ENCODE measurements at places on chromosomes 2 and 18. TPM values are rescaled to one million over a fixed set of nuclear protein-coding genes. Genes with fewer than 3 reads are reported as not detected.
A peak's percentile ranks its signal among the peaks of the same experiment; 100 is the strongest.

DNA sequence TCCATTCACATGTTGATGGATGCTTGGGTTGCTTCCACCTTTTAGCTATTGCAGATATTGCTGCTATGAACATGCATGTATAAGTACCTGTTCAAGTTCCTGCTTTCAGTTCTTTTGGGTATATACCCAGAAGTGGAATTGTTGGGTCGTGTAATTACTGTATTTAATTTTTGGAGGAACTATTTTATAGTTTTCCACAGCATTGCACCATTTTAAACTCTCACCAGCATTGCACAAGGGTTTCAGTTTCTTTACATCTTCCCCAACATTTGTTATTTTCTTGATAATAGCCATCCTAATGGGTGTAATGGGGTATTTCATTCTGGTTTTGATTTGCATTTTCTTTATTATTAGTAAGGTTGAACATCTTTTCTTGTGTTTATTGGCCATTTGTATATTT, 16.0 kb downstream of the ACTR3 start:
- no peak for DNase-seq

- DNase-seq: no peak
These were observed 648.1 kb downstream of the CPS1 start for GRCh38 chr2:211204456-211204855.

DNA sequence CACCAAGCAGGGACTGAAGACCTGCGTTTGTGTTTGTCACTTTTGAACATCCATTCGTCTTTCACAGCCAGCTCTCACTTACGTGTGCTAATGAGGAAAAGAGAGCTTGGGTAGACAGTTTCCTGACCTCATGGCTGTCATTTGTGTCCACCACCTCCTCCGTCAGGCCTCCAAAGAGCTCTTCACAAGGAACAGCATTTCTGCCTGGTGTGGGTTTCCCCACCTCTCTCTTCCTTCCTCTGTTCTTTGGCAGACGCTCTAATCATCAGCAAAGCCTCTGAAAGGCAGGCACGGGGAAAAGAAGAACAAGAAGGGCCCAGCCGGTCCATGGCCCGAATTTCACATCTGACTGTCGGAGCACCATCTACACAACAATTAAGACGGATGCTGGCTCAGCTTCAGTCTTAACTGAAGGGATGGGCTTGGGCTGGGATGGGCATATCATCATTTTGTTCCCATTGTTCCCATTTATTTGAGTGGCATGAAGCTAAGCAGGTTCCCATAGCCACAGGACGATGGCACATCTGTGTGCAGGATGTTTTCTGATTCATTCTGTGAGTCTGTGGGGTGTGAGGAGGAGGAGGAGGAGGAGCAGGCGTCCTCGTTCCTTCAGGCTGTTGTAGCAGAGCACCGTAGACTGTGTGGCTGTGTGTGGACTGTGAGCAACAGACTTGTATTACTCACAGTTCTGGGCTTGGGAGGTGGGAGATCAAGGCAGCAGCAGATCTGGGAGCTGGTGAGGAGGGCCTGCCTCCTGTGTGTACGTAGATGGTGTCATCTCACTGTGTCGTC, 66.4 kb downstream of the TSHZ1 start:
- no peak for DNase-seq

DNA sequence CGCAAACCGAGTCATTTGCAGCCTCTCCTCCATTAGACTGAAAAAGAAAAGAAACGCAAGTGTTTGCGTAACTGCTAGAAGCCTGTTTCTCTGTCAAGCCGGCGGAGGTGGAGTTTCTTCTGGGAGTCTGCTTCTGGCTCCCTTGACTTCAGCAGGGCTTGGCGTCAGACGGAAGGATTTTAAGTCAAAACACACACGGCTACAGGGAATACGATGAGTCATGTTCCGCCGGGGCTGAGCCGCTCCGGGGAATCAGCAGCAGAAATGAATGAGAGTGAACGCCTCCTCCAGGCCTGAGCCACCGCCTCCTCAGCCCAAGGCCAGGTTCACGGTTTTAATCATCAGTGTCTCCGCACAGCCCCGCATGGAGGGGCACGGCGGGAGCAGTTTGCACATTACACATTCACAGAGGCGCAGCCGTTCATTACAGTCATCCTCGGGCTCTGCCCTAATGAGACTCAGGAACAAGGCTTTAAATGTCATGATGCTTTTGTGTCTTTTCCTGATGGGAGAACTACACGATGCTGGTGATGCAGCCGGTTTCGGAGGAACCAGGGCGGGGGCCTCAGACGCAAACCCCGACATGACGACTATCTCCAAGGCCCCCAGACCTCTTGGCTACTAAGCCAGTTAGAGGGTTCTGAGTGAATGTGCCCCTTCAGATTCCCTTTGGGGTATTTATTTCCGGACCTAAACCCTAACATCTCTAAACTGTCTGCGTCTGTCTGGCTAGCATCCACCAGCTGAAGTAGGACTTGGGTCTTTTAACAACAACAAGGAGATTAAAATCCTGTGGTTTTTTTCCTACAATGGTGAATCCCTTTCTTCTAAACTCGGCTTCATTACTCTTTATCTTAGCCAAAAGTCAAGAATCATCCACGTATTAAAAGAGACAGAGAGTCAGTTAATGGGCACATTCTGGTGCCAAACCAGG, 11.1 kb upstream of the SCG2 start:
- DNase-seq: peak; percentile 84

The RAX gene
- polyA plus RNA-seq: 0.02 TPM

DNA sequence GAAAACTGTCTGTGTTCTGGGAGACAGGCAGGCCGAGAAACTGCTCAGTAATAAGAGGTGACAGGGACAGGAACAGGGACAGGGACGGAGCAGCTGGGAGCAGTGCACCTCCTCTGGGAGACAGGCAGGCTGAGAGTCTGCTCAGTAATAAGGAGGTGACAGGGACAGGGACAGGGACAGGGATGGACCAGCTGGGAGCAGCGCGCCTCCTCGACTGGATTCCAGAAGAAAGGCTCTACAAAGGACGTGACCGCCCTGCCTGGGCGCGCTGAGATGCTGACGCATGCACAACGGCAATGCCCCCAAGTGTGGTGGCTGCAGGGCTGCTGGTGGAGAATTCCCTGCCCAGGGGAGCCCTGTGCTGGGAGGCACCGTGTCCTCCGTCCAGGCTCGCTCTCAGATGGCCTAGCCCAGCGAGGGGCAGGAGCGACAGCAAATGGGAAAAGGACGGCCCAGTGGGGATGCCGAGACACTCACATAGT, 44.2 kb upstream of the PXDN start:
- DNase-seq: no peak

DNA sequence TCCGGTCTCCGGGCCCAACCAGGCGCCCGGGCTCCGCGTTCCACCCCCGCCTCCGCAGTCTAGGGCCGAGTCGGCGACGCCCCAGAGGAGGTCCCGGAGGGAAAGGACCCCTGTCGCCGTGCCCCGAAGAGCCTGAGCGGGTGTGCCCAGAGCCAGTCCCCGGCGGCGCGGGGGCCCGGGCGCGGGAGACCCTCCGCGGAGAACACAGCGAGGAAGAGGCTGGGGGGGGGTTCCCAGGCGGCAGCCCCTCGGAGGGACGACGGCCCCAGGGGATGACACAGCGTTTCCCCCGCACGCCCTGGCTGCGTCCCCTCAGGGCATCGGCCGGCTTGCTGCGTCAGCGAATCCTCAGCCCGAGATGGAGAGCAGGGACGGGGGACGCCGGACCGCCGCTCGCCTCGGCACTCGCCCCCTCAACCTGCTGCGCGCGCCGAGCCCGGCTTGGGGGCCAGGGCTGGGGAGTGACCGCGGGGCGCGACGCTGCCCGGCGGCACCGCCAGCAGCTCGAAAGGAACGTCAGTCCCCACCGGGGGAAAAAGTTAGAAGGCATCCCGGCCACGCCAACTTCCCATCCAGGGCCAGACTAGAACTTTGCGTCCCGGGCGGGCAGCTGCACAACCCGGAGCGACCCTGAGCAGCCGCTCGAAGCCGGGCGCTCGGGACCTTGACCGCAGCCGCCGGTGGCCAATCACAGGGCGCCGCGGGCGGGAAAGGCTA, 711 bp downstream of the SFXN5 start:
- DNase-seq: no peak

The SLC8A1 gene
- 1.2 TPM for polyA plus RNA-seq

The PSMA8 gene
- polyA plus RNA-seq: 0.07 TPM

DNA sequence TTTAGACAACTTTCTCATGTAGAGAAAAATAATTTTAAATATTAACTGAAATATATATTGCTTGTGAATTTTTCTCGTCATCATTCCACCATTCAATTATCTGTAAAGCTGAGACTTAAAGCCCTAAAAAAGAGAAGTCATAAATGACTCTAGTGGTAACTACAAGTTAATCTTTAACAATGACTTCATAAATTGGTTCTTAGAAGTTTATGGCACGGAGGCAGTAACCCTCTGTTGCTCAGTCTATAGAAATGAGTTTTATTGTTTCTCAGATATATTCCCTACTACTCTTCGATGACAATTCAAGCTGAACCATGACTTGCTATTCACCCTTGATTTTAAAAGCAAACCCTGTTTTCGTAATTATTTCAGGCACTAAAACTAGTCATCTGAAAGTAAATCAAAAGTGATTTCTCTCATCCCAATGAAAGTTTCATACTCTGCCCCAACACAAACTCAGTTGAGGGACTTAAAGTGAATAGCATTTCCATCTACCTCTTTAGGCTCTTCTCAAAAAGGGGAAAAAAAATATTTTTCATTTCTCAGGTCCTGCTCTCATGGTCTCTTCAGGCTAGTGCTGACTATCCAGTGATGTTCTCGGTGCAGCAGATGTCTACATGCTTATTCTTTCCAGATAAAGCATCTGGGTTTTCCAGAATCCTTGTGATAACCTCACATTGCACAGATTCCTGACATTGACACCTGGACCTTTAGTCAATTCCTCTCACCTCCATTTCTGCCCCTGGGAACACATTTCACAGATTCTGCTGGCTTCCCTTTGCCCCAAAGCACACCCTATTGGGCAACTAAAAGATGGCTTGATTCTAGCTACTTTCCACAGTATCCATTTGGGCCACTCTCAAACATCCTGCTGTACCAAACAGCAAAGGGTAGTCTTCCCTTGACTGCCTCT, 207.8 kb upstream of the LRATD1 start:
- DNase-seq: no peak

GRCh38 chr18:79533591-79533990, 137.9 kb downstream of the NFATC1 start:
- no peak for DNase-seq

DNA sequence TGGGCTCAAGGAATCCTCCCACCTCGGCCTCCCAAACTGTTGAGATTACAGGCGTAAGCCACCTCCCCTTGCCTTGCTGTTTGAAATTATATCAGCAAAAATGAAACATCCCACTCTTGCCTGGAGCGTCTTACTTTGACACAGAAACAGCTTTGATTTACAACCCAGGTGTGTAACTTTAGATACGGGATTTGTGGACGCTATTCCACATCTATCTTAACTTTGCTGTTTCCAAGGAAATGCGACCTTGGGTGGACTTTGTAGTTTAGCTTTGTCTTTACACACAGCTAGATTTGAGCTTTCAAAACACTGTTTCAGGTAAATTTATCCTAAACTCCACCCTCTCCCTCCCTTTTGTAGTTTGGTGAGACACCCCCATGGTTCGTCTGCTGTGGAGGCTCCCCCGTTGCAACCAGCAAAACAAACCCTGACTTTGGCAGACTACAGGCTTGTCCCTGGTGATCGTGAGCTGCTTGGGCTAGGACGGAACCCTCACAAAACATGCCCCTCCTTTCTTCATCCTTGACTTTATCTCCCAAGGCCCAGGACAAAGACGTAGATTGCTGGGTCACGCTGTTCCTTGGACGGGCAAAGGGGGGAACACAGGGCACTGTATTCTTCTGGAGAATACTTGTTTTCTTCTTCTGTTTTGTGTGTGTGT, 5.5 kb upstream of the MSH6 start:
- DNase-seq: no peak

All from lung (tissue), 17 donors.